ENCODE measurements at places on chromosomes 7 and 10.

DNA sequence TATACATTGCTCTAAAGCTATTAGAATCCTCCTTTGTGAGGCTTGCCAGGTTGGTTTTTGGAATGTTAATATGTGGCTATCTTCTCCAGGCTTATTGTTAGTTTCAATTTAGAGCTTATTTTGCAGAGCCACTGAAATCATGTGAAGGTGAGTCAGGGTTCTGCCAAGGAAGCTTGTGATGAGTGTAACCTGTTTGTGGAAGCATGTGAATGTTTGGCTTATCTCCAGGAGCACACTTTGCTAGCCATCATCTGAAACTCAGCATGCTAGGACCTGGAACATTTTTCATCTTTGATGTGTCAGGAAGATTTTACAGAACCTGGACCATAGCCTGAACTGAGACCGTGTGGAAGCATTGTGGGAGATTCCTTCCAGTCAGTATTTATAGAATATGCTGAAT lies 197.3 kb downstream of the PPP1R9A start:
- no peak for DNase-seq

- no peak for DNase-seq
These were observed 57.4 kb downstream of the MAP3K8 start for GRCh38 chr10:30491204-30491915.

- no peak for DNase-seq
These were observed 68.0 kb upstream of the LRRC4 start for GRCh38 chr7:128099204-128099671.

GRCh38 chr10:8365935-8366911 lies 311.7 kb downstream of the GATA3 start:
- no peak for DNase-seq

- DNase-seq: no peak
These were observed 6.5 kb upstream of the EIF5AL1 start for GRCh38 chr10:79505829-79506228.

GRCh38 chr7:13449460-13449859 lies 540.0 kb downstream of the ETV1 start:
- no peak for DNase-seq
